ENCODE measurements at places on chromosomes 1 and 21. TPM values are rescaled to one million over a fixed set of nuclear protein-coding genes. Genes with fewer than 3 reads are reported as not detected.

GRCh38 chr1:245133995-245134715 lies 20.6 kb upstream of the KIF26B start:
- H3K27ac ChIP-seq = no peak overlapping the region
- no peaks in the 10 kb centered on the region for H3K36me3 ChIP-seq
- H3K4me3 ChIP-seq = no peak overlapping the region

- no peaks in the 10 kb centered on the region for H3K4me1 ChIP-seq
- H3K27ac ChIP-seq = no peak overlapping the region
- H3K27me3 ChIP-seq = no peaks in the 10 kb centered on the region
- H3K4me3 ChIP-seq = no peak overlapping the region
These were observed 103.8 kb downstream of the SPATA17 start for GRCh38 chr1:217734973-217735372.

GRCh38 chr1:42784946-42785693 lies at the start of gene TMEM269:
Gene TMEM269 (plus strand): TSS chr1:42784991. CDS start chr1:42789894, 4,903 bp downstream.
- peak within 1 kb of the TSS; percentile 69 for H3K4me3 ChIP-seq
- peak within 1 kb of the TSS; percentile 20 for H3K27ac ChIP-seq
- H3K4me1 ChIP-seq = peaks cover 29% of the 10 kb centered on the region
- peak; percentile 66 for DNase-seq
- H3K36me3 ChIP-seq = peaks cover 22% of the 10 kb centered on the region
- no peaks in the 10 kb centered on the region for H3K27me3 ChIP-seq

DNA sequence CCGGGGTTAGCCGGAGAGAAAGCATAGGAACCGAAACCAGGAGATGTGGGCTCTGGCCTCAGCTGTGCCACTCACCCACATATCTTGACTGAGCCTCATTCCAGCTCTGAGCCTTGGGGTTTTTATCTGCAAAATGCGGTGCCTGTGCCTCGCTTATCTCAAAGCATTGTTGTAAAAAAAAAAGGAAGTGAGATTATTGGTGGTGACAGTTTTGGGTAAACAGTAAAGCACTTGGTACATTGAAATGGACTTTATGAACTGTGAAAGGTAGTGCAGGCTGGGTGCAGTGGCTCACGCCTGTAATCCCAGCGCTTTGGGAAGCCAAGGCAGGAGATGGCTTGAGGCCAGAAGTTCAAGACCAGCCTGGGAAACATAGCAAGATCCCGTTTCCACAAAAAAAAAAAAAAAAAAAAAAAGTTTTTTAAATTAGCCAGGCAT lies 3.8 kb downstream of the PTAFR start:
- DNase-seq = peak; percentile 62
- no peak overlapping the region for H3K4me3 ChIP-seq
- peaks cover 48% of the 10 kb centered on the region for H3K4me1 ChIP-seq
- H3K36me3 ChIP-seq = no peaks in the 10 kb centered on the region

DNA sequence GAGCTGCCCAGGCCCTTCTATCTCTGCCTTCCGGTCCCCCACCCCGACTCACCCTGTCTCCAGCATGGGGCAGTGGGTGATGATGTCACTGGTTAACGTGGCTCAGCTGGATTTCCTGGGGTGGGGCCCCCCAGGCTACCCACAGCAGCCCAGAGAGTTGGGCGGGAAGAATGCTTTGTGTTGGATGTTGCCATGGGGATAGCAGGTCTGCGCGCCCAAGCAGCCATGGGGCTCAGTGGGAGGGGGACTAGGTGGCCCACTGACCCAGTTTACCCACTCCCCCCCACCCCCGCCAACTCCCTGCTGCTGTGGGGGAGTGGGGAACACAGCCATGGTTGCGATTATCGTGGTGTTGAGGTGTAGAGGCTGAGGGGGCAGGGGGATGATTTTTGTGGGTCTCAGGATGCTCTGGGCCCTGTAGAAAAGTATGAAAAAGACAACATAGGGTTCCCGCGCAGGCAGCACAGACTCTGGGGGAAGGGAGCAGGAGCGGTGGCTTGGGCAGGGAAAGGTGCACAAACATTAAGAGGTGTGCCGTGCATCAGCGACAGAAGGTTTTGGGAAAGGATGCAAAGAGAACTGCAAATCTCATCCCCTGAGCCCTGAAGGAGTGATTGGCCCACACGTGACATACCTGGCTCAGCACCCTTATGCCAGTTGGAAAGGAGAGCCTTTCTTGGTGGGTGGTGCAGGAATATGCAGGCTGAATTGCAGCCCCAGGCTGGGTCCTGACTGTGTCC lies 8.5 kb downstream of the CELSR2 start:
- DNase-seq = no peak
- no peaks in the 10 kb centered on the region for H3K4me1 ChIP-seq
- peaks cover 3% of the 10 kb centered on the region for H3K27me3 ChIP-seq
- H3K27ac ChIP-seq = no peak overlapping the region
- no peak overlapping the region for H3K4me3 ChIP-seq

DNA sequence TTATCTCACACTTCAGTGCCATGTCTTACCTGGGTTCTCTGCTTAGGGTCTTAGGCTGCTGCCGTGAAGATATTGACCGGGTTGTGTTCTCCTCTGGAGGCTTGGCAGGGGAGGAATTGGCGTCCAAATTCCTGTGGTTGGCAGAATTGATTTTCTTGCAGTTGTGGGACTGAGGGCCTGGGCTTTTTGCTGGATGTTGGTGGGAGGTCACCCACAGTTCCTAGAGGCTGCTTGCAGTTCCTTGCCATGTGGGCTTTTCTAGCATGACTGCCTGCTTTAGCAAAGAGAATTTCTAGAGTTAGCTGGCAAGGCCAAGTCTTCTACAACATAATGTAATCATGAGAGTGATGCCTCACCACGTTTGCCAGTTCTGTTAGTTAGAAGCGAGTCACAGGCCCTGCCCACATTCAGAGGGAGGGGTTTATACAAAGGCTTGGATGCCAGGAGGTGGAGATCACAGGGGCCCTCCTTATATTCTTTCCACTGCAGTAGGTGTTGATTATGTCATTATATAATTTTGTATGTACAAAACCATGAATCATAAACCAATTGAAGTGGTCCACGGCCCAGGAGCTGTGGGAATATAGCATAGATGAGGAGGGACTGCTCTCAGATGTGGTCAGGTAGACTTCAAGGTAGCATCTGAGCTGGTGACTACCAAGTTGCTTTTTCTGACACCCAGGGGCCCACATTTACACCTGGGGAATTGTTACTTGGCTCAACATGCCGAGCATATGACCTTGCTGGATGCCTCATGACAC lies 6.6 kb downstream of the UBL4B start:
- H3K4me3 ChIP-seq = no peak overlapping the region
- H3K4me1 ChIP-seq = peaks cover 3% of the 10 kb centered on the region
- DNase-seq = no peak

GRCh38 chr1:165228676-165229075 lies 127.8 kb downstream of the LMX1A start:
- H3K27me3 ChIP-seq = peaks cover 7% of the 10 kb centered on the region
- no peak overlapping the region for H3K4me3 ChIP-seq
- no peaks in the 10 kb centered on the region for H3K36me3 ChIP-seq
- no peak overlapping the region for H3K27ac ChIP-seq
- no peak for DNase-seq
- H3K4me1 ChIP-seq = no peaks in the 10 kb centered on the region

DNA sequence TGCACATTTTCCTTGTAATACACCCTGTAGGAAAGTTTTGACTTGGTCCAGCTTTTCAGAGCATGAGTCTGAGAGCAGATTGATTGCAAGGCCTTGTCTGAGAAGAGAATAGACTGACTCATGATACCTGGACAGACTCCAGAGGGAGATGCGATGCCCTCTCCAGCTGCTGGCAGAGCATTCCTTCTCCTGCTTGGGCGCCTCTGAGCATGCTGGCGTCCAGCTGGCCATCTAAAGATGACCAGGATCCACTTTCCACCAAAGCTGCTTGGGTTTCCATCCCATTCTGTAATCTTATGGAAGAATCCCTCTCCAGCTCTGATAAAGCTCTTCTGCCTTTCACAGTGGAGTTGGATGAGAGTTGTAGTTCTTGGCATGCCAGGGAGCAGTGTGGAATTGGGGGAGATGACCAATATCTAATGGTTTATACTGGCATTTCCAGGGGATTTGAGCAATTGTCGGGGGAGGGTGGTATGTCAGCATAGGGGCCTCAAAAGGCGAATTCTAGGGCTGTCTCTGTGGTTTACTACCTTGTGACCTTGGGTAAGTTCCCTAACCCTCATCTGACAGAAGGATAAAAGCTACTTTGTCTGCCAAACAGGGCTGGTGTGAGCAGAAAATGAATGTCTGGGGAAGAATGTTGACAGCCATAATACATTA lies 19.5 kb downstream of the SZRD1 start:
- peaks cover 22% of the 10 kb centered on the region for H3K36me3 ChIP-seq
- H3K4me1 ChIP-seq = peaks cover 66% of the 10 kb centered on the region
- H3K27me3 ChIP-seq = no peaks in the 10 kb centered on the region
- peak overlapping the region; percentile 23 for H3K27ac ChIP-seq
- peak overlapping the region; percentile 5 for H3K4me3 ChIP-seq

DNA sequence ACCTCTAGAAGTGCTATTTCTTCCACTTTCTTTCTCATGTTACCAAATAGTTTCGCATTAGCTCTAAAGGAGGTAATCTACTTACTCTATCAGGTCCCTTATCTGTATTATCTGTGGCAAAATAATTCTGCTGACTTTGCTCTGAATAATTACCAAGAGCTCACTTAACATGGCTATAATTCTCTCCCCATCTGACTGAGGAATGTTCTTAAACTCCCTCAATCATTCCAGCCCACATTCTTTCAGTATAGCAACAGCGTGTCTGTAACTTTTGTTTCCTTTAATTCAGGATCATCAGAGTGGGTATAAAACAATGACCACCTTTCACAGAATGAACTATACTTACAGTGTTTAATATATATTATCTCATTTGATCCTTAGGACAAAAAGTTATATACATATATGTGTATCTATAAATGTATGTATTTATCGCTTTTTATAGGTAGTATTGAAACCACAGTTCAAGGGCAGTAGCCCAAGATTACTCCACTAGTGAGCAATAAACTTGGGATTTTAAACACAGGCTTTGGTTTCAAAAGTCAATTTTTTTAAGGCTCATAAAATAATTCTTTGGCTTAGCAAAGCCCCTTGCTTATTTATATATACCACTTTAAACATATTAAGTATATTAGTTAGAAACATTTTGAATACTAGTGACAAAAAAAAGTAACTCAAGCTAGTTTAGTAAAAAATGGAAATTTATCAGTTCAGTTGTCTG lies 36.1 kb upstream of the ST6GALNAC3 start:
- H3K4me1 ChIP-seq = no peaks in the 10 kb centered on the region
- peaks cover 9% of the 10 kb centered on the region for H3K27me3 ChIP-seq
- no peak overlapping the region for H3K4me3 ChIP-seq
- H3K27ac ChIP-seq = no peak overlapping the region

GRCh38 chr21:19713313-19713712 lies 1284.9 kb upstream of the NCAM2 start:
- no peak overlapping the region for H3K27ac ChIP-seq
- no peak for DNase-seq
- no peaks in the 10 kb centered on the region for H3K4me1 ChIP-seq
- no peaks in the 10 kb centered on the region for H3K27me3 ChIP-seq

DNA sequence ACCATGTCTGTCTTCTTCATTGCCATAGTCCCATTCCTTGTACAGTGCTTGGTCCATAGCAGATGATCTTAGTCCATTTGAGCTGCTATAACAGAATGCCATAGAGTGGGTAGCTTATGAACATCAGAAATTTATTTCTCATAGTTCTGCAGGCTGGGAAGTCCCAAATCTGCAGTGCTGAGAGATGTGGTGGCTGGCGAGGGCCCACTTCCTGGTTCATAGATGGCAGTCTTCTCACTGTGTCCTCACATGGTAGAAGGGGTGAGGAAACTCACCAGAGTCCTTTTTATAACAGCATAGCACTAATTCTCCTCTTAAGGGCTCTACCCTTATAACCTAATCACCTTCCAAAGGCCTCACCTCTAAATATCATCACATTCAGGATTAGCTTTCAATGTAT lies 23.1 kb upstream of the RAP1A start:
- H3K4me3 ChIP-seq = no peak overlapping the region
- peak; percentile 69 for DNase-seq
- peaks cover 98% of the 10 kb centered on the region for H3K4me1 ChIP-seq
- peak overlapping the region; percentile 81 for H3K27ac ChIP-seq

KCNJ10 gene
- not detected for total RNA-seq

SYT6 gene
- total RNA-seq = not detected

DNA sequence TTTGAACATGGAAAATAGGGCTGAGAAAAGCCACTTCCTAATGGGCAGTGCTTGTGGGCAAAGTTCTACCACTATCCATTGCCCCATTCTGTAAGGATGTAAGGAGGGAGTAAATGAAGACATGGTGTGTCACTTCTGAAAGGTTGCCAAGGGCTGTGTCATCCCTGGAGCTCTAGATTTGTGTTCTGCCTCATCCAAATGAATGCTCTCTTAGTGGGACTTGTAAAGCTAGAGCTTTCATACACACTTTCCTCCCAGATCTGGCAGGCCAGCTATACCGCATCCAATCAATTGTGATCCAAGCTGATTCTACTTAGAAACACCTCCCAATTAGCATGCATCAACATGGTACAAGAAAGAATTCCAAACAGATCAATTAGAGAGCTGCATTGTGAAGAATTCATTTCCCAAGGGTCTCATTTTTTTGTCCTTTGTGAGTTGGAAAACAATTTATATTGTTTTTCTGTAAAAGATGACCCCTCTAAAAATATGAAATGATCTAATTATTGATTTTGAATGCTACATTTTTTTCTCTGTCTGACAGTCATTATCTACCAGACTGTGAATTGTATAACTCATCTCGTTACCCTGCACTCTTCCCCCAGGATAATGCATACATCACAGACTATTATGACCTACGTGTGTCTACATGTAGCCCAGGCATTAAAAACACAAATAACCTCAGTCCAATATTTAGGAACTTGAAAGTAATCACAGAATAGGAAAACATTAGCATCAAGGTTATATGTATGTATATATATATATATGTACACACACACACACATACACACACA lies 117.1 kb upstream of the DUSP10 start:
- no peak overlapping the region for H3K4me3 ChIP-seq
- H3K27me3 ChIP-seq = no peaks in the 10 kb centered on the region
- no peak overlapping the region for H3K27ac ChIP-seq

DNA sequence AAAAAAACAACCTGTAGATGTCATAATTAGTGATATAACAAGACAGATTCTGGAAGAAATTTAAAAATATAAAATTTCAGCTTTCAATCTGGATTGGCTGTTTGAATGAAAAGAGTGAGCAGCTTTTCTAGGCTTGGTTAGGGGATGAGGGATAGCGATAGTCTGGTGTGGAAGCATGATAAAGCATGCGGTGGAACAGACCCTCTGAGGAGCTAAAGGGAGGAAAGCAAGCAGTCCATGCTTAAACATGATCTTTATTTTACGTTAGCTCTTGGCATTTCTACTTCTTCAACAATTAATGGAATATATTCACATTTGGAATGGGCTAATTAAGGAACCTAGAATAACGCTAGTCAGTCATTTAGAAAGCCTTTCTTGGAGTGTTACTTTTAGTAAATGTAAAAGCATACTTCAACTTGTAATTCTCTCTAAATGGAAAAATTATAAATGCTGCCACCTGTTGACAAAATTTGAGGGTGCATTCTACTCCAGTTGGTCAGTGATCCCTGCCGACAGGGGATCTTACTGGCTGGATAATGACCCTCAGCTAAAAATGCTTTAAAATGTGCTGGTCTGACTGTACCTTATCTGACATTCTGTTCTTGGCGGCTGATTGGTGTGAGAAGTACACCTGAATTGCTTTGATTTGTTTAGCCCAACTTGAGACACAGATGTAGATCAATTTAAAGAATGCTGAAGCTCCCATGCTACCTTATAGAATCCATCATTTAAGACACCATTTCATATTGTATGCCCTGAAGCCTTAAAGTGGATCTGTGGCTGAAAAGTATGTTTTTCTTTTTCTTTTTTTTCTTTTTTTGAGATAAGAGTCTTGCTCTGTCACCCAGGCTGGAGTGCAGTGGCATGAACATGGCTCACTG lies 61.2 kb downstream of the AK4 start:
- H3K4me1 ChIP-seq = peaks cover 26% of the 10 kb centered on the region
- no peaks in the 10 kb centered on the region for H3K36me3 ChIP-seq
- no peaks in the 10 kb centered on the region for H3K27me3 ChIP-seq
- DNase-seq = no peak
